ENCODE measurements at places on chromosomes 5 and 9. TPM values are rescaled to one million over a fixed set of nuclear protein-coding genes. Genes with fewer than 3 reads are reported as not detected.

The IL13 gene
- total RNA-seq = 0.42 TPM

The PDE6A gene
- under 0.01 TPM for total RNA-seq

The PCDHGA5 gene
- 0.19 TPM for total RNA-seq

The NTRK2 gene
- total RNA-seq = 5.0 TPM

The NOL8 gene
- total RNA-seq = 30.7 TPM

The LCN9 gene
- not detected for total RNA-seq

The FST gene
- 1.6 TPM for total RNA-seq

The ENHO gene
- total RNA-seq = 0.47 TPM

The SPATA31A5 gene
- not detected for total RNA-seq

The PCDHA4 gene
- total RNA-seq = 0.05 TPM

The RHOBTB3 gene
- total RNA-seq = 33.4 TPM

The CYLC2 gene
- not detected for total RNA-seq

The BBLN gene
- total RNA-seq = 134 TPM

The AGPAT2 gene
- total RNA-seq = 8.2 TPM

The CREBRF gene
- total RNA-seq = 16.7 TPM

The FCN1 gene
- total RNA-seq = 12.2 TPM

The PDCD1LG2 gene
- 8.2 TPM for total RNA-seq

The SCGB3A2 gene
- total RNA-seq = 0.71 TPM

Measured in thymus (tissue), 14 donors.